ENCODE measurements at places on chromosomes 3 and 15.

DNA sequence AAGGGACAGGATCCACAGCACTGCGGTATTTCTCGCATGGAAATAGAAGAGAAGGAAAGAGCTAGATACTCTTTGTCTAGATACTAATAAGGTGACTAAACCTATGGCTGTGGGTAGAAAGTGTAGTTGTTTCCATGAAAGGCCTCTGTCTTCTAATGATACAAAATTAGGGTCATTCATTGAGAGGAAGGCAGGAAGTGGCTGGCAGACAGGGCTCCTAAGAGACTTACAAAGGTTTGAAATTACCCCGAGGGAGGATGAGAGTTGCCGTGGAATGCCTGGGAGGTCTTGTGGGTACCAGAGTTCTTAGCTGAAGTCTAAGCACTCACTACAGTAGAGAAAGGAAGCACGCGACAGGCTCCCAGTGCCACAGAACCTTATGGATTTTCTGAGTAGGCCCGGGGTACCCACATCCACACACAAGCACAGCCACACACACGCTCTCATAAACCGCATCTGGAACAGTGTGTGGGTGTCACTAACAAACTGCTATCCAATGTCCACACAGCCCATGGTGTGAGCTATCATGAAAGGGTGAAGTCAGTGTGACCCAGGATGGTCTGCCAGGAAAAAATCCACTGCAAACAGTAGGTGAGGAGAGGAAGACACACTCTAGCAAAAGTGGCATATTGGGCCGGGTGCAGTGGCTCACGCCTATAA is 221.4 kb downstream of the FAM43A start:
- DNase-seq: no peak

- no peak for DNase-seq
Measured at GRCh38 chr15:47505712-47506328, 211.5 kb upstream of the SEMA6D start.

GRCh38 chr15:69467636-69468035 is 15.0 kb downstream of the RPLP1 start:
- DNase-seq: no peak

GRCh38 chr3:23405081-23405480 is 202.0 kb downstream of the UBE2E2 start:
- no peak for DNase-seq

DNA sequence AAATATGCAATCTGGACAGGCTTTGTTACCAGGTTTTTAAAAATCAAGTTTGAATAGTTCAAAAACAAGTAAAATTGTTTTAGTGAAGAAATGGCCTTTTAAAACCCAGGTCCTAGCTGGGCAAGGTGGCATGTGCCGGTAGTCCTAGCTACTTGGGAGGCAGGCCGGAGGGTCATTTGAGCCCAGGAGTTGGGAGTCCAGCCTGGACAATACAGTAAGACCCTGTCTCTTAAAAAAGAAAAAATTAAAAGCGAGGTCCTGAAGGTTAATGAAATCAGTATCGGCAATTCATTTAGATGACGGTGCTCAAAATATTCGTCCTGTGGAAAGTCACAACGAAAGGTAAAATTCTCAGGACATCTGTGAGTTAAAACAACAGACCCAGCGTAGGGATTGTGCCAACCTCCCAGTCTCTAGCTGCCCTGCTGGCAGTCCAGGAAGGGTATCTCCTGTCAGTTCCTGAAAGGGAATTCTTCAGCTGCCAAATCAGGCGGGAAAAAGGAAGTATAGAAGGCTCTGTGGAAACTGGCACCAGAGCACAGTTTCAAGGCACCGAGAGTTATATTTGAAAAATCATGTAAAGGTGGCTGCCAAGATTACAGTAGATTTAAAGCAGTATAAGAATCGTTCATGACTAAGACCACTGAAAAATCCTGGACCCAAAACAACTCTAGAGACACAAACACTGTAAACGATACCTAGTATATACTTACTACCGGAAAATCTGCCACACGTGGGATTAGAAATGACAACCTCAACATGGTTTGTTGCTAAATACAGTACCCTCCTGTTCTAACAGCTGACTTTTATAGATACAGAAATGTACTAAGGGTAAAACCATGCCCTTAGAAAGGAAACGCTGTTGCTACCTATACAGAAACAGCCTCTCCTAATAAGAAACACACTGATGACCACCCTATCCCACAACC is 1.2 kb upstream of the ABHD17C start:
- DNase-seq: no peak

- DNase-seq: no peak
Measured at GRCh38 chr3:37945156-37945806, 45.3 kb upstream of the VILL start.

- DNase-seq: no peak
Measured at GRCh38 chr3:29521293-29521692, 240.4 kb downstream of the RBMS3 start.

DNA sequence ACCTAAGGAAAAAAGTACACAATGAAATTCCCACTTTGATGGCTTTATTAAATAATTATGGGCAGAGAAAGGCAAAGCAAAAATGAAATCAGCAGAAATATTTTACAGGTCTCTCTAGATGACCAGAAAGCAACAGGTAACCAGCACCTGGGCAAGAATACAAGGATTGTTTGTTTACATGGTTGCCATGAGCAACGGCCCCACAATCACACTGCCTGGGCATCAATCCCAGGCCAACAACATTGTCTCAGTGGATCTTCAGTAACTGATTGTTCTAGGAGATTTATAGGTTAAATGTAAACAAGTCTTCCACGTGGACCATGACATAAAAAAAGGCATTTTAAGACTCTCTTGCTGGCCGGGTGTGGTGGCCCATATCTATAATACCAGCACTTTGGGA is 82.6 kb downstream of the PDZRN3 start:
- DNase-seq: no peak

GRCh38 chr3:133783762-133784161 is 21.9 kb upstream of the SRPRB start:
- DNase-seq: no peak

DNA sequence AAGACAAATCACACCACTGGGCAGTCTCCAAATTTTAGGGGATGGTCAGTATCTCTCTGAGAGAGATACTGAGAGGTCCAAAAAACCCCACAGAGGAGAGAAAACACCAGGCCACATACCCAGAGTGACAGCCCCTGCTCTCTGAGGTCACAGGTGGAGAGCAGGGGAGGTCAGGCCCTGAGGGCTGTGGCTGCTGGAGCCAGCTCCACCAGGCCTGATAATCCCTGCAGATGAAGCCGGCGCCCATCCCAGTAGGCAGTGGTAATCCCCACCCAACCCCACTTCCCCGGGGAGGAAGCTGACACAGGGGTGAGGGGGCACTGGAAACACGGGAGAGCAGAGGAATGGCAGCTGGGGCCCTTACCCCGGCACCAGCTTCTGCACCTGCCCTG is 31.2 kb upstream of the SRP14 start:
- no peak for DNase-seq

DNA sequence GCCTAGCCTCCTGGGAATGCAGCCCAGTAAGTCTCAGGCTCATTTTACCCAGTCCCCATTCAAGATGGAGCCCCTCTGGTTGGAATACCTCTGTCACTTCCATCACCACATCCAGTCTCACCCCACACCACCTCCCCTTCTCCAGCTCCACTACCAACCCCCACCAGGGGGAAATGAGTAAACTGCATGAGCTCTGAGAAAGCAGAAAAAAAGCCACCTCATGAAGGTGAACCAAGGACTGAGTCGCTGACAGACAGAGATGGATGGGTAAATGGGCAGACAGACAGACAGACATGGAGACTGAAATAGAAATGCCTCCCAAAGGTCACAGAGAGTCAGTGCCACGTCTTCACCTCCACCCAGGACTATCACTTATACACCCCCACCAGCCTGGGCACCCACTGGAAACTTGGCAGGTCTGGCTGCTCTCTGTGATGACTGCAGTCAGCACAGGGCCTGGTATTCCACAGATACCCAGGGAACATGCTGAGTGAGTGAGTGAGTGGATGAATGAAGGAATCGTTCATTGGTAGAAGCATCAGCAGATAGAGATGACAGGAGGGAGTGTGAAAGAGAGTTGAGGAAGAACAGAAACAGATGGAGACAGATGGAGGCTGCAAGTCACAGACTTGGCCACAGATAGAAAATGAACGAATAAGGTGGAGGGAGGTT is 4.9 kb upstream of the LOXL1 start:
- DNase-seq: no peak

DNA sequence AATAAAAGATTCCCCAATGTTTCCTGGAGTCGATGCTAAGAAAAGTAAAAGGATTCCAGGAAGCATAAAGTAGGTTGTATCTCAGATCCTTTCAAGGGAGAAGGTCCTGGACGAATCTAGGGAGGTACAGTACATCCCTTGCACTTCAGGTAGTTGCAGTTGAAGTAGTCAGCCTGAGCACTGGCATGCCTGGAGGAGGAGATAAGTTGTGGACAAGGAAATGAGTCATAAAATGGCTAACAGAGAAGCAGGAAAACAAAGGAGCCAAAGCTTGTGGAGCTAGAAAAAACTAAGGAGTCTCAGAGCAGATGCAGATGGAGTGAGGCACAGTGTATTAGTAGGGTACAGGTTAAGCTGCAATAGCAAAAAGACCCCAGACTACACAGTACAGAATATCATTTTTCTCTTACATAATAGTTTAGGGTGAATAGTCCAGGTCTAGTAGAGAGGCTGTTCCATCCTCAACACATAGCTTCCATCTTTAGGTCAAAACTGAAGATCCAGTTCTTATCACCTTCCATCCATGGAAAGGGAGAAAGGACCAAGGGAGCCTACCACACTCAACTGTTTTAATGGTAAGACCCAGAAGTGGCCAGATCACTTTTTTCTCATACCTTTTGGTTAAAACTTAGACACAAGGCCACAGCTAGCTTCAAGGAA is 41.3 kb downstream of the COL6A5 start:
- DNase-seq: no peak

DNA sequence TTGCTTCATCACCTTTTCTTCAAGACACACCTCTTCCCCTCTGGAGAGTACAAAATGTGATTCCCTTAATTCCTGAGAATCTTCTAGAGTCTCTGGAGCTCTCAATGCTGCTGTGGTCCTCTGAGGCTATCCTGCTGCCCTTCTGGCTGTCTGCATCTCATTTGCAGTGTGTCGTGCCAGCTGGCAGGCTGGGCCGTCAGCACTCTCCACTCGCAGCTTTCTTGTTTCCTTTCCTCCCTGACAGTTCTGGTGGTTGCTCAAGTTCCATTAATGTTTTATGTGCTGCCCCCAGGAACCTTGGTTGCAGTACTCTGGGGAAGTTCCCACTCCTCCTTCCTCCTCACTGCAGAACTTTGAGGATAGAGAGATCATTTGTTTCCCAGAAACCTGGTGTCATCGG is 210.8 kb upstream of the ROPN1 start:
- no peak for DNase-seq

DNA sequence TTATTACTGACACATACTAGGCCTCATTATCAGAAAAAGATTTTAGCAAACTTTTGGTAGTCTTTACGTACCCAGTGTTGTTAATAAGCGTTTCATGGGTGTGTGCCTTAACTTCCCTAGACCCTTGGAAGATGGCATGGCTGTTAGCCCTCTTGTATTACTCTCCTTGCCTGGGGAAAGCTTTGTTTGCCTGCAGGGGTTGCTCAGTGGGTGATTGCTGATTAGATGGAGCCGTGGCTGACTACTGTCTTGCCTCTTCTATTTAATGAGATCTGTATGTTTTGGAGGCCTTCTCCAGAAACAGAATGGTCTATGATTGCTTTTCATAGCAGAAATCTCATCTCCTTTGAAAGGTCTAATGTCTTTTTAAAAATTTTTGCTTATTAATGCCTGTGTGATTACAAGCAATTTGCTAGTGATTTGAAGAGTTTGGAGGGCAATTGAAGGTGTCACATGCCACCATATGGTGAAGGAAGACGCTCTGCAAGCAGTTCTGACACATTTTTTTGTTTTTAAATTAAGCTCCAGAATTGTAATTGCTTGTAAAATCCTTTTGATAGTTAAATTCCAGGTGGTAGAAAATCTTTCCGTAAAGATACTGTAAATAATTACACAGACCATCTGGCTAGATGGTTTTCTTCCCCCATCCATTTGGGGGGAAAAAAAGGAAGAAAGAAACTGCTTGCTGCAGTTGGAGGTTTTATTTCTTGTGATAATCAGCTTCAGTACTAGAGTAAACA is 11.4 kb upstream of the C3orf20 start:
- DNase-seq: no peak

DNA sequence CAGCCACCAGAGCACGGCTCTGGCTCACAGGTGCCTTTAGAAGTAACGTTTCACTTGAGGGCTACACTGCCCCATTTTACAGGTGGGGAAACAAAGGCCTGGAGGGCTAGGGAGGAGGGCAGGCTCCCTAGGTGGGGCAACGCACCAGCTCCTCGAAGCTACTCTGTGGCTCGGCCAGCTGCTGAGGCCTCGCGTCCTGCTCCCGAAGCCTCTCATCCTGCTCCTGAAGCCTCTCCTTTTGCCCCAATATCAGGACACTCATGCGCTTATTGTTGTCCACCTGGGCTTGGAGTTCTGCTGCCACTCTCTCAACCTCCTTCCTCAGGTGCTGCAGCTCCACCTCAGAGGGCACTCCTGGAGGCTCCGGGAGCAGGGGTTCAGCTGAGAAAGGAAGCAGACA is 28.2 kb upstream of the OR4F6 start:
- DNase-seq: no peak

Measured in iPS DF 19.7 (cell line).